ENCODE measurements at places on chromosomes 5 and 9.
A peak's percentile ranks its signal among the peaks of the same experiment; 100 is the strongest.

GRCh38 chr9:111316796-111317195, 13.2 kb downstream of the OR2K2 start:
- no peak for DNase-seq

GRCh38 chr5:35417040-35417439, 186.8 kb upstream of the PRLR start:
- no peak for DNase-seq

DNA sequence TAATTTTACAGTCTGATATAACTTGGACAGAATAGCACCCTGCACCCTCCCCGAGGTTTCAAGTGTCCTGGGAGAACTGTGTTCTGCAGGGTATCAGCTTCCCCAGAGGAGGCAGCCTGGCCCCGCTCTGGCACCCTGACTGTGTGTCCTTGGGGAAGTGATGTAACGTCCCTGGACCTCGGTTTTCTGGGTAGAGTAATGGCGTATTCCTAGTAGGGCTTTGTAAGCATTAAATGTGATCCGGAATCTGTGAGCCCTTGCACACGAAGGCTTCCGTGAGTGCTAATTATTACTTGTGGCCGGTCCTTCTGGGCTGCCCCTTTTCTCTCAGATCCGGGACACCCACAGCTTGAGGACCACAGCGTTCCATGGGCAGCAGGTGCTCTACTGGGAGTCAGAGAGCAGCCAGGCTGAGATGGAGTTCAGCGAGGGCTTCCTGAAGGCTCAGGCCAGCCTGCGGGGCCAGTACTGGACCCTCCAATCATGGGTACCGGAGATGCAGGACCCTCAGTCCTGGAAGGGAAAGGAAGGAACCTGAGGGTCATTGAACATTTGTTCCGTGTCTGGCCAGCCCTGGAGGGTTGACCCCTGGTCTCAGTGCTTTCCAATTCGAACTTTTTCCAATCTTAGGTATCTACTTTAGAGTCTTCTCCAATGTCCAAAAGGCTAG, 1.0 kb upstream of the CACFD1 start:
- no peak for DNase-seq

DNA sequence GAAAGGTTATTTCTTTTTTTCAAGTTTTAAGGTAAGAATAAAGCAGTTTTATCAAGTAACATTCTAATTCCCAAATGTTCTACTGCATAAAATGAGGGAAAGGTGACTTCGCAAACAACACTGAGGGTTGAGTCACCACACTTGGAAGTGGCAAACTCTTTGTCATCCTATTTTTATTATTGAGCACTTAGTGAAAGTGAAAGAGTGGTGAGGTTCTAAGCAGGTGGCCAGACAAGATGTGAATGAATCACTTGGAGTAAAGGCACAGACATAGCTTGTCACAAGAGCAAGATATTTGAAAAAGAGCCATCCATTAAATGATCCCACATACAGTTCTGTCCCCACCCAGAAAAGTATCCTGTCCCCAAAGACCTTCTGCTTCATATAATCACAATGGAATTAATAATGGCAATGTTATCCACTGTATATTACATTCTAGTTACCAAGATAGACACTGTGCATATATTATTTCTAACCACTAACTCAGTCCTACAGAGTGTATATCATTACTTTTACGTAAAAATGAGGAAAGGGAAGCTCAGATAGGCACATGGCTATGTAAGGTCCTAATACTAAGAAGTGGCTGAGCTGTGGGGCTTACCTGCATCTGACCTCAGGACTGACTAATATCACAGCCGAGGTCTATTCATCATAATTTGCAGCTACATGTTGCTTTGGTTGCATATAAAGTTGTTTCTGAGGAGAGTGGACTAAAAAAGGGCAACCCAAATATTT, 730.4 kb upstream of the MEF2C start:
- DNase-seq = no peak

DNA sequence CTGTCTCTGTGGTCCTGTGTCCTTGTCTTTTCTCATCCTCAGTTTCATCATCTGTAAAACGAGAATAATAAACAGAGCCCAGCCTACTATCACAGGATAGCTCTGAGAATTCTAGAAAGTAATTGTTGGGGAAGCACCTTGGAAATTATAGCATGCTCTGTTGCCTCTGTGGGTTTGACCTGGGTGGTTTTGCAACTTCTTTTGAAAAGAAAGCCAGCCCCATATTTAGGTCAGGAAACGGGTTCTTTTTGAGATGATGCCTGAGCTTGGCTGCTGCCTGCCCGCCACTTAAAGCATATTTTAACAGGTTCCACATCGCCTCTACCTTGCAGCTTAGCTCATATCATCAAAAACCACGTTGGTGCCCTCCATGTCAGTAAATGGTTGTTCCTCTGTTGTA, 111.1 kb downstream of the TLR4 start:
- DNase-seq = no peak

DNA sequence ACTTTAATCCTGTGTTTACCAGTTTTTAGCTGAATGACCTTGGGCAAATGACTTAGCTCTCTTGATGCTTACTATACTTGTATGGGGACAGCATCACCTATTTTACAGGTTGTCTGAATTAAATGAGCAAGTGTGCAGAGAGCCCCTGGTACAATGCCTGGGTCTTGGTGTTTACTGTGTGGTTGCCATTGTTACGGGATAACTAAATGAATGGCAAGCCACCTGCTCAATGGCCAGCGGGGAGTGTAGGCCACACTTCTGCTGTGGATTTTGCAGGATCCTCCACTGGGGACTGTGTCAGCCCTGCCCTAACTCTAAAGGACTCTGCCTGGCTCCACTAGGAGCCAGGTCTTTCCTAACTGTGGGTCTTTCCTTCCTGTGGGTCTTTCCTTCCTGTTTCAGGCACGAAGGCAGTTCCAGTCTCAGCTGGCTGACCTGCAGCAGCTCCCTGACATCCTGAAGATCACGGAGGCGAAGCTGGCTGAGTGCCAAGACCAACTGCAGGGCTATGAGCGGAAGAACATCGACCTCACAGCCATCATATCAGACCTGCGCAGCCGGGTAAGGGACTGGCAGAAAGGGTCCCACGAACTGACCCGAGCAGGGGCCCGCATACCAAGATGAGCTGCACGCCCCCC, 10.3 kb upstream of the GLE1 start:
- DNase-seq = no peak

DNA sequence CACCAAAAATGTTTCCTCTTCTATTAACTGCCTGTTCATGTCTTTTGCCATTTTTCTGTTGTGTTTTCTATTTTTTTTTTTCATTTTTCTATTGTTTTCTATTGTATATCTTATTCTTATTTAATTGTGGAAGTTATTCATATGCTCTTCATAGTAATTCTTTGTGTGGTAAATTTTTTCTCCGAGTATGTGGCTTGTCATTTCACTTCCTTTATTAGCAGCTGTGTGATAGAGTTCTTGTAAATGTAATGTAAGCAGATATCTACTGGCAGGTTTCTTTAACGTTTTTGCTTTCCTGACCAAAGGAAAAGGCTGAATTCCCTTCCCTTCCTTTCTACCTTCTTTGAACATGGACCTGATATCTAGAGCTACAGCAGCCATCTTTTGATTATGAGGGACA, 5.8 kb upstream of the PLPP1 start:
- no peak for DNase-seq

DNA sequence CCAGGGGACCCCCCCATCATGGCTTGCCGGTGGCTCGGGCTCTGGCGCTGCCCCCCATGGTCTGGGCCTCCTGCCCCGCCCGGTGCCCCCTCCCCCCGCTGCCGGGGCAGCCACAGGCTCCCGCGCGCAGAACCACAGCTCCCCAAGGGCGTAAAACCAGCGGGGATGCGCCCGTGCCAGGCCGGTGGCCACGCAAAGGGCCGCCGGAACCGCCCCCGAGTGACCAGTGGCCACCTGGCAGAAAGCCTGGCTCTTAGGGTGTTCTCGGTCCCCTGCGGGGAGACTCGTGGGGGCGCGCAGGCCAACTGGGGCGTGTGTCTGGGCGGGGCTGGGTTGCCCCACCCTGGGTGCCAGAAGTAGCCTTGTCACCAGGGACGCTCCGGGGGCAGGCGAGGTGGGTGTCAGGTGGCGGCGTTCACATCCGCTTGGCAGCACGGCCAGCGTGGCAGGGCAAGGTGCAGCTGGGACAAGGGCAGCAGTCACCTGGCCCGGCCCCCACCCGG, 515 bp upstream of the AGPAT2 start:
- no peak for DNase-seq

GRCh38 chr5:53095931-53096525, 13.5 kb downstream of the MOCS2 start:
- peak; percentile 75 for DNase-seq

DNA sequence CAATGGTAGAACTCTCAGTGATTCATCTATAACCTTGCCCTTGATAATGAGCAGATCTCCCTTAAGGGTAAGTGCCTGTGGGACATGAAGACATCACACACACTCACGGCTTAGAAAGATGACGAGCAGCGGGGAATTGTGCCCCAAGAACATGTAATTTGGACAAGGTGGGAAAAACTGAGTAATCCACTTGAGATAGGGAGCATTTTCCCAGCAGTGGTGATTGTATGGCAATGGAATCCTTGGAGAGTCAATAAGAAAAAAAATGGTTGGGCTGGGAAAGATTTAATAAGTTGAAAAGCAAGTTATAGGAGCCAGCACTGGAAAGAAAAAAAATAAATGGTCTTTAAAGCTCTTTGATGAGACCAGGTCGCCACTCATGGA, 193.1 kb downstream of the GLIS3 start:
- no peak for DNase-seq
